ENCODE measurements at places on chromosomes 7 and 10. TPM values are rescaled to one million over a fixed set of nuclear protein-coding genes. Genes with fewer than 3 reads are reported as not detected.

GRCh38 chr10:49374740-49375139 is 21.1 kb downstream of the DRGX start:
- H3K27ac ChIP-seq, result no peak overlapping the region
- no peak for DNase-seq
- no peaks in the 10 kb centered on the region for H3K36me3 ChIP-seq
- no peaks in the 10 kb centered on the region for H3K4me1 ChIP-seq
- no peaks in the 10 kb centered on the region for H3K27me3 ChIP-seq
- H3K4me3 ChIP-seq, result no peak overlapping the region

DNA sequence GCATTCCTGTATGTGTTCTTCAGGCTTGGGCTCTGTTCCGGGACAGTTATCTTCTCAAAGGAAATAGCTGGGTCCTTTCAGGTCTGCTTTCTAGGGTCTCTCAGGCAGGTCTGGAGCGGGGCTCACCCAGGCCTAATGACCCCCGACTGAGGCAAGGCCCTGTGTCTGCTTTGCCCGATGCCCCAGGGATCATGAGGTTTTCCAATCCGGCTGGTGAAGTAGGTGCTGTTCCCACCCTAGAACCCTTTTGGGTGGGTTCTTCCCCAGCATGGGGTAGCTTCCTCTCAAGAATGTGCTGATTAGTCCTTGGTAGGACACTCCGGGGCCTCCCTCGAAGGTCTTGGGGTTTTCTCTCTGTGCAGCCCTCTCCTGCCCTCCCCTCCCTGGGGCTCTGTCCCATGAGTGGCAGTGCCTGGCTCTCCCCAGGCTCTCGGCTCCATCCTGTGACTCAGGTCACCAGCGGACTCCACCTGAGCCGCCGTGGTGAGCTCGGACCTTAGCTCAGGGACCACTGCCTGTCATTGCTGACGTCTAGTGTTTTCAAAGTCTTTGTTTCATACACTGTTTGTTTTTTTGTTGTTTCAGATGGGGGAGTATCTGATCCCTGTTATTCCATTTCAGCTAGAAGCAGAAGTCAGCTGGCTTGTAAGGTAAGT is 71.0 kb upstream of the NKX6-2 start:
- peaks cover 3% of the 10 kb centered on the region for H3K36me3 ChIP-seq
- H3K4me1 ChIP-seq, result no peaks in the 10 kb centered on the region
- peaks cover 3% of the 10 kb centered on the region for H3K27me3 ChIP-seq

GRCh38 chr7:69968969-69969556 is 370.8 kb downstream of the AUTS2 start:
- peaks cover 28% of the 10 kb centered on the region for H3K4me1 ChIP-seq
- no peak overlapping the region for H3K27ac ChIP-seq
- H3K4me3 ChIP-seq, result no peak overlapping the region
- peaks cover 3% of the 10 kb centered on the region for H3K27me3 ChIP-seq
- H3K36me3 ChIP-seq, result no peaks in the 10 kb centered on the region

- H3K4me3 ChIP-seq, result no peak overlapping the region
- peaks cover 3% of the 10 kb centered on the region for H3K36me3 ChIP-seq
- H3K27me3 ChIP-seq, result no peaks in the 10 kb centered on the region
- peaks cover 38% of the 10 kb centered on the region for H3K4me1 ChIP-seq
Observed at GRCh38 chr10:3476186-3476585, 303.6 kb upstream of the PITRM1 start.

GRCh38 chr7:66682350-66683093 is 53.8 kb downstream of the KCTD7 start:
- H3K27me3 ChIP-seq, result peaks cover 3% of the 10 kb centered on the region
- no peak overlapping the region for H3K27ac ChIP-seq
- peaks cover 6% of the 10 kb centered on the region for H3K4me1 ChIP-seq

DNA sequence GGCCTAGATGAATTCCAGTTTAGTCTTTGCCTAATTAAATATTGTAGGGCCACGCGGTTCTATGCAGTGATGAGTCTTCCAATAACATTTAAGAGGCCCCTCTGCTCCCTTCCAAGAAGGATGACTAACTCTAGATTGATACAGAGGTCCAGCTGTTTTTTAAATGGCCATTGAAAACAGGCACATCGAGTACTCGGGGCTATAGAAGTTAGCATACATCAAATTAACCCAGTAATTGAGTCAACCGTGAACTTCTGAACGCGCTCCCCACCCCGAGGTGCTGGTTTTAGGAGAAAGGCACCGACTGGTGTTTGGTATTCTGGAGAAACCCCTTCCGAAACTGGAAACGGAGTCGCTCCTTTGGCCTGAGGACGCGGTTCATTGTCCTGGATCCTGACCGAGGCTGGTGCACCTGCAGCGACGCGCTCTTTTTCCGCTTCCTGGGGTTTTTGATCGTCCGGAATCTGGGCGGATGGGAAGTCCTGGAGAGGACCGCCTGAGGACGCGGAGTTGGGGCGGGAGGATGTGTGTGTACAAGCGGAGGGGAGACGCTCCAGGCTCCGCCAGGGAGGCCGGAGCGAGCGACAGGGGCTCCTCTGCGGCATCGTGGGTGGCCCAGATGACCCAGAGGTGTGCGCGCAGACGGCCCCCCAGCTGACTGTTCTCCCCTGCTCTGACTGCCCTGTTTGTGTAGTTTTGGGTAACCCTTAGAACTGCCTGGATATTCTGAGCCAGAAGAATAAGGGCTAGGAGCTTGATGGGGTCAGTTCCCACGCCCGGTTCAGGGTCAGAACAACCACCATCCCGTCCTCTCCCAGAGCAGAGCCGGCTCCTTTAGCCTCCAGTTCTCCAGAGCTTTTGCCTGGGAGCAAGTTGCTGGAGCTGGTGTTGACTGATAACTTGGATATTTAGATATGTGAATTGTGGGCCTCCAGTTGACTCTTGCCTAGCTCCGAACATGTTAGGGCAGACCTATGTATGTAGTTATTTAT is 711 bp downstream of the FAM221A start:
- H3K4me1 ChIP-seq, result peaks cover 2% of the 10 kb centered on the region
- H3K4me3 ChIP-seq, result peak overlapping the region; percentile 94
- peaks cover 4% of the 10 kb centered on the region for H3K27me3 ChIP-seq
- H3K27ac ChIP-seq, result peak overlapping the region; percentile 70

GRCh38 chr10:117514971-117515370 is 27.6 kb upstream of the EMX2 start:
- H3K27ac ChIP-seq, result no peak overlapping the region
- peaks cover 3% of the 10 kb centered on the region for H3K27me3 ChIP-seq
- no peaks in the 10 kb centered on the region for H3K36me3 ChIP-seq

DNA sequence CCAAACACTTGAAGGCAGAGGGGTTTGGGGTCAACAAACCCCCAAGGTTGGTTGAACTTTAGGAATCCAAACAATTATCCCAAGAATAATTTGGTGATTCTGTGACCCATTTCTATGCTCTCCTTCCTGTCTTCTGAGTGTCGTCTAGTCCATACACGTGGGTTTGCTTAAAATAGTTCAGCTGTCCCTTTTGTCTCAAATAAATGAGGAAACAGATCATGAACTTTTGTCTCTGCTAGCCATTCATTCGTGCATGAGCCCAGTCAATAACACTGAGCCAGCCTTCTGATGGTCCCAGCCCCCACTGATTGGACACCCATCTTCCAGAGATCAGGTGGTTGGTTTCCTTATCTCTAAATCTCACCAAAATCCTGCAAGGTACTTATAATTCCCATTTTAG is 255.4 kb downstream of the PRPF18 start:
- peaks cover 1% of the 10 kb centered on the region for H3K27me3 ChIP-seq
- H3K4me1 ChIP-seq, result peaks cover 18% of the 10 kb centered on the region
- no peak overlapping the region for H3K27ac ChIP-seq
- H3K4me3 ChIP-seq, result no peak overlapping the region

DNA sequence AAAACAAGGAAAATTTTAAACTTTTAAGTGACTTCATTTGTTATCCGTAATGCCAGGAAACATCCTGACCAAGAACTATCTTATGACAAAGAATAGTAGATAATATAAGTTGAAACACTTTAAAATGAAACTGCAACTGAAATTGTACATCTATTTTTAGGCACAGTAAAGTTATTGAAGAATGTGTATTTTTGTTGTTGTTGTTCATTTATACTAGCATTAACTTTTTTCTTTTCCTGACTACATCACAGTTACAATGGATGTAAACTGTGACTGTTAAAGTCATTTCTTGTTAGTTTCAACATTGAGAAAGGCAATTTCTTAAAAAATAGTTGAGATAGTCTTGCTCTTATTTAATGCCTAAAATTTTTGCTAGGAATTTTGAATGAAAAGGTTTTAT is 2.6 kb downstream of the CPED1 start:
- H3K27ac ChIP-seq, result no peak overlapping the region
- no peak overlapping the region for H3K4me3 ChIP-seq
- H3K27me3 ChIP-seq, result peaks cover 2% of the 10 kb centered on the region

- no peak overlapping the region for H3K27ac ChIP-seq
- H3K4me3 ChIP-seq, result no peak overlapping the region
- no peak for DNase-seq
- H3K27me3 ChIP-seq, result peaks cover 1% of the 10 kb centered on the region
- peaks cover 52% of the 10 kb centered on the region for H3K4me1 ChIP-seq
Observed at GRCh38 chr10:22700489-22700888, 13.9 kb downstream of the PIP4K2A start.

GRCh38 chr10:74008212-74008731 is 10.4 kb downstream of the VCL start:
- no peaks in the 10 kb centered on the region for H3K27me3 ChIP-seq
- H3K4me1 ChIP-seq, result peaks cover 33% of the 10 kb centered on the region
- H3K4me3 ChIP-seq, result no peak overlapping the region

- no peaks in the 10 kb centered on the region for H3K36me3 ChIP-seq
- H3K27me3 ChIP-seq, result peaks cover 1% of the 10 kb centered on the region
- no peak for DNase-seq
- H3K27ac ChIP-seq, result no peak overlapping the region
- no peaks in the 10 kb centered on the region for H3K4me1 ChIP-seq
Observed at GRCh38 chr10:83012866-83013265, 1126.4 kb upstream of the GHITM start.

- no peak for DNase-seq
- no peaks in the 10 kb centered on the region for H3K27me3 ChIP-seq
- H3K4me3 ChIP-seq, result no peak overlapping the region
- no peaks in the 10 kb centered on the region for H3K4me1 ChIP-seq
Observed at GRCh38 chr10:11086177-11086840, 68.6 kb downstream of the CELF2 start.

DNA sequence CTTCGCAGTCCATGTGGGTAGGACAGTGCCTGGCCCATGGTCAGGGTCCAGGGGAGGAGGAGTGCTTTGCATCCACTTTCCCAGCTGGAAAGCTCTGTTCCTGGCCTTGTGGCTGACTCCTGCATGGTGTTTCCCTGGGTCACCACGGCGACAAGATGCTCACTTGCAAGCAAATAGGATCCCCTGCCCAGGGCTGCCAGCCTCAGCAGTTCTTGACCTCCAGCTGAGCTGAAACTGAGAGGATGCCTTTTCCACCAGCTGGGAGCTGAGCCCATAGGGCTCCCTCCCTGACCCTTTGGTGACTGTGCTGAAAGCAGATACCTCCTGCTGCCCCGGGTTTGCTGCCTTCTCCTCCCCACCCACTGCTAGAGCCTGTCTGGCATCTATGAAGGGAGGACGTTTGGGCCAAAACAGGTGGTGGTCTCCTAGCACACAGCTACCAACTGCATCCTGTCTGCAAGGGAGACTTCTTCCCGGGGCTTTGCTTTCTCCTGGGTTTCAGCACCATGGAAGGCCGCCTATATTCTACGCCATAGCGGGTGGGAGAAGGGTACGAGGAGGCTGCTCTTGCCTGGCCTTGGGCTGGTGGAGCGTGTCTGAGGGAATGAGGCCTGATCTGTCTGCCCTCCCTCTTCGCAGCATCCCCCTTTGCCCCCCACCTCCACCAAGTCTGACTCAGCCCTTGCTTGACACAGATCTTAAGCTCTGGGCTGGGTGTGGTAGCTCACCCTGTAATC is 34.4 kb downstream of the UBTD1 start:
- peaks cover 9% of the 10 kb centered on the region for H3K36me3 ChIP-seq
- peak overlapping the region; percentile 86 for H3K27ac ChIP-seq
- peaks cover 4% of the 10 kb centered on the region for H3K27me3 ChIP-seq
- DNase-seq, result peak; percentile 31
- H3K4me3 ChIP-seq, result no peak overlapping the region

DNA sequence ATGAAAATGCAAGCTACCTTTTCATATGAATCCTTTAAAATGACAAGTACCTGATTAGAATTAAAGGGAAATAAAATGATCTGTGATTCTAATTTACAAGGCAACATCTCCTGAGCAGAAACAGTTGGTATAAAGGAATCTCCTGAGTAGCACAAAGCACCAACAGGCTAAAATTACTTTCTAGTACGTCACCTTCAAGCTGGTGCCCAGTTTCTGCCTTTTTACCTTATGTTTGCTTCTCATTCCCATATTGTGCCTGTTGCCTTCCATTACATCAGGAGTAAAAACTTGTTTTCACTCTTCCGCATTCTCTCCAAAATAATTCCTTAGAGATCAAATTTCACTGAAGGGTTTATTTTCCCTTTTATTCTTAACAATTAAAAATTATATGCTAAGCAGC is 587.1 kb upstream of the KCND2 start:
- DNase-seq, result no peak
- no peak overlapping the region for H3K27ac ChIP-seq
- no peak overlapping the region for H3K4me3 ChIP-seq
- no peaks in the 10 kb centered on the region for H3K36me3 ChIP-seq
- H3K4me1 ChIP-seq, result no peaks in the 10 kb centered on the region

DNA sequence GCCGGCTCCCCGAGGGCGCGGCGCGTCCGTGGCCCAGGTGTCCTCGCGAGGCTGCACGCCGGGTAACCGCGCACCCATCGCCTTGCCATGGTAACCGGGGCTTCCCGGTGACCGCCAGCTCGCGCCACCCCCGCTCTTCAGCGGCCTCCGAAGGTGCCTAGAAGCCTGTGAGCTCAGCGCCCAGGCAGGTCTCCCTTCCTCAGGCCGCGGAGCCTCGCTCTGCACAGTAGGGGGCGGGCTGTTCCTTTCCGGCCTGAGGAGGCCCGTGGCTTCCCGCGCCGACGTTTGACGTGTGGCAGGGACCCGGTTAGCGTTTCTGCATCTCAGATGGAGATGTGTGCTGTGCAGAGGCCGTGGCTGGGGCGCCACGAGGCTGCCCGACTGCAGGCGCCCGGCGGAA is 117.1 kb downstream of the DYNC2I1 start:
- no peak for DNase-seq
- no peak overlapping the region for H3K27ac ChIP-seq
- H3K36me3 ChIP-seq, result peaks cover 9% of the 10 kb centered on the region
- H3K27me3 ChIP-seq, result peaks cover 10% of the 10 kb centered on the region
- peaks cover 5% of the 10 kb centered on the region for H3K4me1 ChIP-seq

GRCh38 chr10:61899069-61899531 is 2.4 kb upstream of the ARID5B start:
- no peak overlapping the region for H3K4me3 ChIP-seq
- H3K27ac ChIP-seq, result no peak overlapping the region
- H3K36me3 ChIP-seq, result no peaks in the 10 kb centered on the region
- no peaks in the 10 kb centered on the region for H3K27me3 ChIP-seq
- DNase-seq, result no peak

GRCh38 chr7:139791316-139791715 is 13.5 kb upstream of the HIPK2 start:
- H3K4me3 ChIP-seq, result no peak overlapping the region
- H3K27me3 ChIP-seq, result no peaks in the 10 kb centered on the region

GRCh38 chr7:127897704-127898454 is 133.4 kb downstream of the LRRC4 start:
- no peak overlapping the region for H3K27ac ChIP-seq
- H3K4me1 ChIP-seq, result peaks cover 35% of the 10 kb centered on the region
- H3K27me3 ChIP-seq, result peaks cover 3% of the 10 kb centered on the region
- H3K4me3 ChIP-seq, result no peak overlapping the region
- H3K36me3 ChIP-seq, result peaks cover 4% of the 10 kb centered on the region

Gene LIPN
- total RNA-seq, result not detected

Gene ANKRD16
- total RNA-seq, result 6.6 TPM

Gene PRSS37
- not detected for total RNA-seq

Gene ANXA8
- total RNA-seq, result not detected

Gene AGR3
- total RNA-seq, result not detected

Gene PTPN20
- total RNA-seq, result 0.97 TPM

Gene SLC18A2
- total RNA-seq, result 1.3 TPM

Gene CFAP69
- 1.8 TPM for total RNA-seq

Gene TCERG1L
- not detected for total RNA-seq

Gene HOXA6
- total RNA-seq, result not detected

All from endothelial cell (in vitro differentiated cells).